ENCODE measurements at places on chromosomes 2 and 18. TPM values are rescaled to one million over a fixed set of nuclear protein-coding genes. Genes with fewer than 3 reads are reported as not detected.

GRCh38 chr2:110897966-110898365 is 165.6 kb downstream of the ACOXL start:
- no peak for DNase-seq

- DNase-seq, result no peak
These were observed 165.6 kb downstream of the INHBB start for GRCh38 chr2:120511536-120511935.

DNA sequence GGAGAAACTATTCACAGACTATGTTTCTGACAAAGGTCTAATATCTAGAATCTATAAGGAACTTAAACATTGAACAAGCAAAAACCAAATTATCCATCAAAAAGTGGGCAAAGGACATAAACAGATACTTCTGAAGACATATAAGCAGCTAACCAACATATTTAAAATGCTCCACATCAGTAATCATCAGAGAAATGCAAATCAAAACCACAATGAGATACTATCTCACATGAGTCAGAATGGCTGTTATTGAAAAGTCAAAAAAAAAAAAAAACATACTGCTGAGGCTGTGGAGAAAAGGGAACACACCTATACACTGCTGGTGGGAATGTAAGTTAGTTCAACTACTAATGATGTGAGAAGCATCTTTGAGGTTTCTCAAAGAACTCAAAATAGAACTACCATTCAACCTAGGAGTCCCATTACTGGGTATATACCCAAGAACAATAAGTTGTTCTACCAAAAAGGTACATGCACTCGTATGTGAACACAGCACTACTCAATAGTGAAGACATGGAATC is 220.4 kb upstream of the TFPI start:
- peak; percentile 55 for DNase-seq

DNA sequence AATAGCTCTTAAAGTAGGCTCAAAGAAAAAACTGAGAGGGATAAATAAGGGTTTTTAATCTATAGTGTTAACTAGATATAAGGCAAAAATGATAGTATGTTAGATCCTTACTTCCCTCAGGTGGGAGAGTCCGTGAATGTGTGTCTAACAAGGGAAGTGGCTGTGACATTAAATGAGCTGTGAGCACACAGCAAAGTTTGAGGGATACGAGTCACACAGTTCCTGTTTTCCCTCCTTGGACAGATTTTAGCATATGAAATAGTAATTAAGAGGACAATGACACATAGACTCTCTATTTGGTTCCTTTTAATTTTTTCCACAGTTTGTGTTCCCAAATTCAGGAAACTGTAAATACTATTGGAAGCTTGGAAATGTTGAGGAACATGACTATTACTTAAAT is 148.4 kb upstream of the CAVIN2 start:
- no peak for DNase-seq

GRCh38 chr2:54866179-54866578 is 142.7 kb downstream of the EML6 start:
- DNase-seq, result no peak

The ASAP2 gene
- 39.0 TPM for total RNA-seq

The PSTPIP2 gene
- total RNA-seq, result 8.7 TPM

The IL1R2 gene
- total RNA-seq, result 0.32 TPM

Data from fibroblast of villous mesenchyme (primary cell).